ENCODE measurements at places on chromosomes 4 and X.

DNA sequence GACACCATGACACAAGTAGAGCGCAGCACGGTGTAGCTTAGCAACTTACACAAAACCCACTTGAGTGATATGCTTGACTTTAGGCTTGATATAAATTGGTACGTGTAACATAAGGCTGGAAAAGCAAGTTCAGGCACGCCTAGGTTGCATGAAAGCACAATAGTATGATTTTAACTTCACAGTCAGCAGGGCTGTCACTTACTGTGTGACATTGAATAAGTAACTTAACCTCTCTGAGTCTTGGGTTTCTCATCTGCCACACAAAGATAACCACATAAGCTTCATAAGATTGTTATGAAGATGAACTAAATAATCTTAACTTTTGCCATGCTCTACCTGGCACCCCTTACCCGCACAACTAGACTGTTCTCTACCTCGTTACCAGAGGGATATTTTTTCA is 9.5 kb downstream of the SRD5A3 start:
- DNase-seq, result no peak

- DNase-seq, result no peak
Measured at GRCh38 chr4:158726633-158727032, 3.4 kb upstream of the PPID start.

- no peak for DNase-seq
Measured at GRCh38 chr4:184856277-184856609, 30.5 kb upstream of the ACSL1 start.

DNA sequence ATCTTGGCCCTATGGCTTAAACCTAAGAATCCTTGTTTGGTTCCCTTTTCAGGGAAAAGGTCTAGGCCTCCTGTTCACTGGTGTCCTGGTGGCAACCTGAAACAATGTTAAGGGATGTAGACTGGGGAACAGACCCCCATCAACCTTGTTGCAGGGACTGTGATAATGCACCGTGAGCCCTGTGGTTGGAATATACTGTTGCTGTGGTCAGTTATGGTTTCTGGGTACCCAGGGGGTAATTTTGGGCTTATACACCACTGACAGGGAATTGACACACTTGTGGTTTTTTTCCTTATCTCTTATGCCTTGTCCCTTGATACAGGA is 64.0 kb upstream of the WDR1 start:
- no peak for DNase-seq

DNA sequence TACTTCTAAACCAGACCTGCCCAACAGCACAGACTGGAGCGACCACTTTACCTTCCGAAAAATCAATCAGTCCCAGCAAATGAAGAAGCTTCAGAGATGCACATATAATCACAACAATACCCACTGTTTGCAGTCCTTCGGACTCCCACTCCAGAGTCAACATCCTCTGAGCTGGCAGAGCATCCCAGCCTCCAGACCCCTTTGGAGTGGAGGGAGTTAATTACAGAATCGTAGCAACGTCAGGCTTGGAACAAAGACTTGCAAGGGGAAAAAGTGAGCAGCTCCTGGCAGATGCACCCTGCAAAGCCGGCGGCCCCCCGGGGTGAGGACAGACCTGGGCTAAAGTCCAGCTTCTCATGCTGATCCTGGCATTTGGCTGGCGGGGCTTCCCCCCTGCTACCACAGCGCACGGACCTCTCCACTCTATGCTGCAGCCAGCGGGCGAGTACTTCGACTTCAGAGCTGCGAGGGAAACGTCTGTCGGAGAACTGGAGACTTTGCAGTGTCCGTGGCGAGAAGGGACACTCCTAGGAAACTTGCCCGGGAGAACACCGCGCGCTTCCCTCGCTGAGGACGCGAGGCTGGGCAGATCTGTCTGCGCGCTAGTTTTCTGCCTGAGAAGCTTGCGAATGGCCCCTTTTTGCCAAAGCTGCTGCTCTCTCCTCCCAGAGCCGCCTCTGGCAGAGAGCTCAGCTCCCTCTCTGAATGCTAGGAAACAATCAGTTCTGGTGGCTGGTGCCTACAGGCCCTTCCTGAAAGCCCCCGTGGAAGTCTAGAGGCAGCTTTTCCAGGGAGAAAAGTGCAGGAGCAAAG is 283.7 kb downstream of the PACRGL start:
- DNase-seq, result no peak

DNA sequence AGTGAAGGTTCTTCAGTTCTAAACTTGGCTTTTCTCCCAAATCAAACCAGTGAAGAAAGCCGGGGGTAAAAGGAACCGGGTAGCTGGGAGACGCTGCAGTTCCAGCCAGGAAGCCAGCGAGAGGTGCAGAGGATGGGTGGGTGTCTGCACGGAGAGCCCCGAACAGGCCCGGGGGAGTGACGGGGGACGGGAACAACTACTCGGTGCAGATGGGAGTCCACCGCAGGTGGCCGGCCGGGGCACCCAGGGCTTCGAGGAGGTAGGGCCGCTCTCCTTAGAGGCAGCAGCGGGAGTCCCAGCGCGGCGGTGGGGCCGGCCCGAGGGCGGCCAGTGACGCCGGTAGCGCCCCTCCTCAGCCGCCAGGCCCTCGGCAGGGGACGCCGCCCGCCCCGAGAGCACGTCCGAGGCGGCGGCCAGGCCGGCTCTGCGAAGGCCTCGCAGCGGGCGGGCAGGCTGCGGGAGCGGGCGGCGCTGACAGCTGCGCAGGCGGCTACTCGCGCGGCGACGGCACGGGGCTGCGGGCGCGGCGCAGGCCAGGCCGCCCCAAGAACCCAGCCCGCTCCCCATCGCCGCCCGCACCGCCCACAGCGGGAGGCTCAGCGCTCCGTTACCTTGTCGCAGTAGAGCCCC is 449 bp downstream of the FBXL5 start:
- DNase-seq, result peak; percentile 34

DNA sequence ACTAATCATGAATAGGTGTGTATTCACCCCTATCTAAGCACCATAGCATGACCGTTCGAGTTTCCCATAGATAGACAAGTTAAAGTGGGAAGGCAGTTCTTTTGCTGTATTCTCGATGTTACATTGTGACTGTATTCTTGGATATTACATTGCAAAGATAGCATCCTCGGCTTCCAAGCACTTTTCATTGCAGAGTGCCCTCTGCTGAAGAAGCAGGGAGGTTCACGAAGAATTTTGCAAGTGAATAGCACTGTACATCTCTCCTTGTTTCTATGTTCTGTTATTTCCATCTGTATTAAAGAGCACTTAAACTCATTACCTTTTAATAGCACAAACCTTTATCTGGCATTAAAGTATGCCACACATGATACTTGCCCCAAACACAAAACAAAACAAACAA is 426.7 kb upstream of the ARX start:
- peak; percentile 0 for DNase-seq

DNA sequence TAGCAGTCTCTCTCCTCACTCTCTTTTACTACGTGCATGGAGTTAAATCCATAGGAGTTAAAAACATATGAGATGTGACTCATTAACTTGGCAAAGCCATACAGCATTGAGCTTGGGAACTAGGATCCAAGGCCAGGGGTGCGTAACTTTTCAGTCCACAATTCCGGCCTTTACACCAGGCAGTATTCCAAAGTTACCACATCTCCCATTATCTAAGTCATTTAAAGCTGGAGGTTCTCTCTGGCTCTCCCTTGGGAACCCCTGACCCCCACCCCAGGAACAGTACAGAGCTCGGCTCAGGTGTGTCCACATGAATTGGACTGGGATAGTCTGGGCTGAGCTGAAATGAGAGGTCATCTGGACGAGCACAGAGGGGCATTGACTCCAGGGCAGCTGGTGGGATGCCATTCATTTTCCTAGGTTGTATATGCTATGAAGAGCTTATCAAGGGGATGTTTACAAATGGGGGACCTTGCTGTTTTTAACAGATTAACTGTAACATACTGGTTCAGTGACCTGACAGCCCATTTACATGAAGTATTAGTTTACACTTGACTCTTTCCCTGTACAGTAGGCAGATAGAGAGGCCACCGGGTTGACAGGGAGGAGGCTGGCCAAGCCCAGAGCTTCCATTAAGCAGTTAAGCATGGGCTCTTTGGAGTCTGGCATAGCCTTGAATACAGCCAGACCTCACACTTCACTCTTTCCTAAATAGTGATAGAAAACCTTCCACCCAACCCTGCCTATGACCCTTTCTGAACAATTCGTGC is 128.8 kb downstream of the RAB28 start:
- DNase-seq, result peak; percentile 83

GRCh38 chr4:89733946-89734345 is 103.0 kb downstream of the SNCA start:
- DNase-seq, result no peak

GRCh38 chrX:119685225-119686066 is 7.5 kb downstream of the SEPTIN6 start:
- DNase-seq, result no peak

- no peak for DNase-seq
Measured at GRCh38 chrX:22882543-22882942, 117.2 kb upstream of the DDX53 start.

DNA sequence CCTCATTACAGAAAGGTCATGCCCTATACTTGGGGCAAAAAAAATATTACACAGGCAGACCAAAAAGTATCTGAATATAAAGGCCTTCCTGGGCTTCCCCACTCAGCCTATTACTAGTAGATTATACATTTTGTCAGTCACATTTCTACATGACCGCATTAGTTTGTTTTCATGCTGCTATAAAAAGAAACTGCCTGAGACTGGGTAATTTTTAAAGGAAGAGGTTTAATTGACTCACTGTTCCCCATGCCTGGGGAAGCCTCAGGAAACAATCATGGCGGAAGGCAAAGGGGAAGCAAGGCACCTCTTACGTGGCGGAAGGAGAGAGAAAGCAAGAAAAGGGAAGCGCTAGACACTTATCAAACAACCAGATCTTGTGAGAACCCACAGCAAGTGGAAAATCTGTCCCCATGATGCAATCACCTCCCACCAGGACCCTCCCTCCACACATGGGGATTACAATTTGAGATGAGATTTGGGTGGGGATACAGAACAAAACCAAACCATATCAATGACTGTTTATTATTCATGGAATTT is 1312.0 kb downstream of the PCDH7 start:
- no peak for DNase-seq

All from fibroblast of pulmonary artery (primary cell).